Activated naive CD4-positive, alpha-beta T cell treated with anti-CD3 and anti-CD28 coated beads, Interleukin-2, amount 10 ng/mL, durations not matched to agents 5 hours and 36 hours (primary cell): ENCODE measurements at places on chromosomes 3 and 15. TPM values are rescaled to one million over a fixed set of nuclear protein-coding genes. Genes with fewer than 3 reads are reported as not detected.

Gene MYO5A
- total RNA-seq: 25.5 TPM

Gene IQCF2
- not detected for total RNA-seq

Gene NOX5
- total RNA-seq: not detected

Gene PRR20G
- total RNA-seq: not detected

Gene GOLGA6B
- total RNA-seq: not detected

Gene PLCB2
- 182 TPM for total RNA-seq

Gene CHCHD4
- 11.3 TPM for total RNA-seq

Gene CLDN16
- not detected for total RNA-seq

Gene ASB14
- total RNA-seq: not detected

Gene REC114
- total RNA-seq: not detected

Gene CYP1A2
- not detected for total RNA-seq

Gene PPP2R3A
- total RNA-seq: 0.15 TPM

Gene FANCD2OS
- not detected for total RNA-seq

Gene ADAMTS17
- total RNA-seq: 11.4 TPM
